Left lung (tissue), 14 donors: ENCODE measurements at places on chromosomes 3 and 15.

DNA sequence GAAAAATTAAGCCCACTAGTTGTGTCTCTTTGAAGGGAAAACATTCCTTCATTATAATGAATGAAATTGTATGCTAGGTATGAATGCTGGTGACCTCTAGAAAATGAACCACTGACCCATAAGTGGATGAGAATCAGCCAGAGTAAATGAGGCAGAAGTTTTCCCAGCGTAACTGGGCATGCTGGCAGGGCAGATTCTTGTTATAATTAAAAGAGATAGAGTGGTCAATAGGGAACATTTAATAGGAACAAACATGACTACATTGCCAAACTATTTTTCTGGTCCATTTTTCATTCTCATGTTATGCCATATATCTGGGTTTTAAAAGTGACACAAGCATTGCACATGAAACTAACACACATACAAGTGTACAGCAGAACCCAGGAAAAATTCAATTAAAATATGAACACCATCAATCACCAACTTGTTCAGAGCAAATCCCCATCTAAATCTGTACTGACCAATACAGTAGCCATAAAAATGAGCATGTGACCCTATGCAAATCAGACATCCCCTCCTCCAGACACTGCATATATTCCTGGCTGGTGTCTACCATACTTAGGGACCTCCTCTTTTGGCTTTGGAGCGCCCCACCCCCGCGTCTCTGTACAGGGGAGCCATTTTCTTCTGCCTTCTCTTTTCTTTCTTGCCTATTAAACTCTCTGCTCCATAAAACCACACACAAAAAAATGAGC is 4.0 kb downstream of the CLRN1 start:
- no peaks in the 10 kb centered on the region for H3K4me1 ChIP-seq
- no peaks in the 10 kb centered on the region for H3K36me3 ChIP-seq
- H3K27ac ChIP-seq: no peak overlapping the region
- H3K4me3 ChIP-seq: no peak overlapping the region
- H3K27me3 ChIP-seq: no peaks in the 10 kb centered on the region
- no peak for DNase-seq

- H3K27ac ChIP-seq: no peak overlapping the region
- H3K4me1 ChIP-seq: peaks cover 10% of the 10 kb centered on the region
- H3K4me3 ChIP-seq: no peak overlapping the region
- peaks cover 8% of the 10 kb centered on the region for H3K27me3 ChIP-seq
- H3K36me3 ChIP-seq: no peaks in the 10 kb centered on the region
- no peak for DNase-seq
Measured at GRCh38 chr15:73909651-73910050, 16.6 kb upstream of the LOXL1 start.

DNA sequence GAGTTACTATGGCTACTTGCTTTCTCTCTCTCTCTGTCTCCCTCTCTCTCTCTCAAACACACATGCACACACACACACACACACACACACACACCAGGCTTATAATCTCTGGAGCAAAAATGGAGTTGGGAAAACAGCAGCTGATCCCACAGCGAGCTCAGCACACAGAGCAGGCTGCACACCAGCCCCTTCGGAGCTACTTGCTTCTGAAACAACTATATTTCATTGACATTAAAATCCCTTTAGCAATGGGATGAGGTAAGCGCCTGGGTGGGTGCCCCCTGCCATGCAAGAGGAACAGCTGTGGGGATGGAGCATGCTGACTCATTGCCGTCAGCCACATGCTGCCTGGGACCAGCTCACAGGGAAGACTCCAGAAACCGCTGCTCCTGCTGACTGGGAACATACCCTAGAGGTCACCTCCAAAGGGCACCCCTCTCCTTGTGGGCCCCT is 45.7 kb downstream of the B3GNT5 start:
- no peak for DNase-seq
- no peaks in the 10 kb centered on the region for H3K27me3 ChIP-seq
- H3K27ac ChIP-seq: no peak overlapping the region
- no peaks in the 10 kb centered on the region for H3K4me1 ChIP-seq
- no peak overlapping the region for H3K4me3 ChIP-seq

DNA sequence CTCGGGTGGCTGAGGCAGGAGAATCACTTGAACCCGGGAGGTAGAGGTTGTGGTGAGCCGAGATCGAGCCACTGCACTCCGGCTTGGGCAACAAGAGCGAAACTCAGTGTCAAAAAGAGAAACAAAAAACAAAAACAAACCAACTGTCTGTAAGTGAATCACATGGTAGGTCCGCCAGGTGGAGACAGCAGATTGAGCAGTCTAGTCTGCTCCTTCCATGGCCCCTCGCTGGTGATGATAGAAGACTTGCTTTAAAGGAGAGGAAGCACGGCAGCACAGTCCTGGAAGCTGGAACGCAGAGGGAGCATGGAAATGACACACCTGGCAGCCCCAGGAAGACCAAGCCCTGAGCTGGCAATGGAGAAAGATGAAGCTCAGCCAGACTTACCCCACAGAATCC is 31.4 kb upstream of the MGLL start:
- no peak overlapping the region for H3K4me3 ChIP-seq
- H3K27ac ChIP-seq: no peak overlapping the region
- no peaks in the 10 kb centered on the region for H3K27me3 ChIP-seq
- no peaks in the 10 kb centered on the region for H3K36me3 ChIP-seq

- H3K36me3 ChIP-seq: no peaks in the 10 kb centered on the region
- no peak overlapping the region for H3K27ac ChIP-seq
- no peaks in the 10 kb centered on the region for H3K4me1 ChIP-seq
- no peaks in the 10 kb centered on the region for H3K27me3 ChIP-seq
- no peak for DNase-seq
Measured at GRCh38 chr3:13289771-13290285, 130.3 kb downstream of the NUP210 start.

GRCh38 chr15:100715571-100716455 is 113.4 kb downstream of the ASB7 start:
- peak; percentile 73 for DNase-seq
- H3K27me3 ChIP-seq: no peaks in the 10 kb centered on the region
- no peak overlapping the region for H3K4me3 ChIP-seq
- peaks cover 7% of the 10 kb centered on the region for H3K4me1 ChIP-seq
